ENCODE measurements at places on chromosomes 6 and 20.

GRCh38 chr6:166738386-166739116 lies 111.5 kb upstream of the RPS6KA2 start:
- DNase-seq, result no peak

DNA sequence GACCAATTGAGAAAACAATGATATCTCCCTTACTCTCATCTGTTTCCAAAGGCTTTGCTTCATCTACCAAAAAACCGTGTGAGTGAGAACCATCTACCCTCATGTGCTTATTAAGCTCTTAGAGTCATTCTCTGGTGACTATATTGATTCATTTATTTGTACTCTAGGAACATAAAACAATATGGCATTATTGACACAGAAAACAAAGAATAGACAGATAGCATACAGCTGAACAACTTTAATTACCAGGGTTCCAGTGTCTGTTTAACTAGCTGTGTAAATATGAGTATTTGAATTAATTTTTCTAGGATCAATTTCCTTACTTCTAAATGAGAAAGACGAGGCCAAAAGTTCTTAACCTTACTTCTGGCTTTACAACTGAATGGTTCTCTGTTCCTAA lies 31.3 kb upstream of the HEY2 start:
- DNase-seq, result no peak

GRCh38 chr6:170089963-170090362 lies 200.9 kb downstream of the DLL1 start:
- no peak for DNase-seq

DNA sequence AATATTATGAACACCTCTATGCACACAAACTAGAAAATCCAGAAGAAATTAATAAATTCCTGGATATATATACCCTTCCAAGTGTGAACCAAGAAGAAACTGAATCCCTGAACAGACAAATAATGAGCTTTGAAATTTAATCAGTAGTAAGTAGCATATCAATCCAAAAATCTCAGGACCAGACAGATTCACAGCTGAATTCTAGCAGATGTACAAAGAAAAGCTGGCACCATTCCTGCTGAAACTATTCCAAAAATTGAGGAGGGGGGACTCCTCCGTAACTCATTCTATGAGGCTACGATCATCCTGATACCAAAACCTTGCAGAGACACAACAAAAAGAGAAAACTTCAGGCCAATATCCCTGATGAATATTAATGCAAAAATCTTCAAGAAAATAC lies 67.0 kb upstream of the PDE7B start:
- no peak for DNase-seq

GRCh38 chr6:67353861-67354260 lies 1281.2 kb upstream of the ADGRB3 start:
- DNase-seq, result no peak

- DNase-seq, result no peak
These were observed 7.2 kb upstream of the FERMT1 start for GRCh38 chr20:6130045-6130444.

DNA sequence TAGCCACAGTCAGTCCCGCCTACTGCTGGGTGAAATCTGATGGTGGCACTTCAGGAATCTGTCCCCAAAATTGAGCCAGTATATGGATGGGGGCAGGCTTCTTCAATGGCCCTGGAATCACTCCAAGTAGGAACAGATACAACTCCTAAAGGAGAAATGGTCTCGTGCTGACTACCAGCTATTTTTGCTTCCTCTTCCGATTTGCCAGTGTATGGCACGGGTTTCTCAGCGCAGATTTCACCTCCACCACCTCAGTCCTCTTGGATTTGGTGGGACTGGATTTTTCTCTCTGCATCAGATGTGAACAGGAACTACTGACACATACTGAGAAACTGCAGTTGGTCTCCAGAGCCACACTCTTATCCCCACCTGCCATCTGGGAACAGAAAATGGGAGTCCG lies 27.2 kb downstream of the PNPLA1 start:
- no peak for DNase-seq

DNA sequence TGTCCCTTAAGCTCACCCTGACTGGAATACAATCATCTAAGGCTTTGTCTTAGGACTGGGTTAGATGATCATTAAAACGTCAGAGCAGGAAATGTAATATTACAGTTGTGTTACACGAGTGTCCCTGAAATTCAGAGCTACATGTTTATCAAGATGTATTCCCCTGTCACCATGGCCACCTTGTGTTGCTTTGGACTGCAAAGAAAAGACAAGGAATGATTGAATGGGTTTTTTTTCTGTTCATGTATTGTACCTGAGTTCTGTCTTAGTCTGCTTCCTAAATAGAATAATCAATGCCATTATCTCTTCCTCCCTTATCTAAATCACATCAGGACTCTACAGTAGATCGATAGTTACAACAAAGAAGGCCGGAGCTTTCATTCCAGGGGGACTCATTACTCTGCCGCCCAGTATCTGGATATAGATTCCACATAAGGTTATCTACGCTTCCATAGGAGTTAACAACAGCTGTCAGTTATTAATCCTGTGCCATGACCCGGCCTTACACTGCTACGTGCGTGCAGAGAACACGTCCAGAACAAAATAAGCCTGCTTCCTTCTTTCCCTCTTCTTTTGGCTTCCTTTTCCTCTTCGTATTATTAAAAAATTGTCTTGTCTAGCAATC lies 274.1 kb upstream of the SASH1 start:
- DNase-seq, result no peak
